Large intestine (tissue), 12 donors: ENCODE measurements at places on chromosomes 4 and X. TPM values are rescaled to one million over a fixed set of nuclear protein-coding genes. Genes with fewer than 3 reads are reported as not detected.
A peak's percentile ranks its signal among the peaks of the same experiment; 100 is the strongest.

DNA sequence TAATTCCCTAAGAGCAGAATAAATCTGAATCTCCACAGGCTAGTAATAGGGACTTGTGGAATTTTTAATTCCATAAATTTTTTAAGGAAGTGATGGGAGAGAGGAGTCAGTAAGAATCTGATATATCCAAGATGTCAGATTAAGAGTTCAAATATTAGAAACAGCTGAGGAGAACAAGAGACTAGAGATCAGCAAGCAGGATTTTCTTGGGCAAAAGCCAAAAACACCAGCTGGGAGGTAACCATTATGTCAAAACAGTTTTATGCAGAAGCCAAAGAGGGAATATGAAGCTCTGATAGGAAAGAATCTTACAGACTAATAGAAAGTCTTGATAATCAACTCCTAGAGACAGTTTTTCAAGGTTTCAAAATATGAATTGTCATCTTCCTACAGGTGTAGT is 72.2 kb upstream of the RBPJ start:
- no peak for DNase-seq

Gene BEX2
- polyA plus RNA-seq = 55.9 TPM

DNA sequence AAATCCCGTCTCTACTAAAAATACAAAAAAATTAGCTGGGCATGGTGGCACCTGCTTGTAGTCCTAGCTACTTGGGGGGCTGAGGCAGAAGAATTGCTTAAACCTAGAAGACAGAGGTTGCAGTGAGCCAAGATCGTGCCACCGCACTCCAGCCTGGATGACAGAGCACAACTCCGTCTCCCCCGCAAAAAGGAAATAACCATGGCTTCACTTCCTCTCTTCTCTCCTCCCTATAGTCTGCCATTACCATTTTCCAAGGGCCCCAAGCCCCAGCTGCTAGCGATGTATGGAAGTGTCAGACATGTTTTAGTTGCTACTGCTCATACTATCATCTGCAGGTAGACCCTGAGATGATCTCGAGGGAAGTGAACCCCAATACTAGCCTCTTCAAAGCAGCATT is 177.3 kb upstream of the FAM9B start:
- no peak for DNase-seq

DNA sequence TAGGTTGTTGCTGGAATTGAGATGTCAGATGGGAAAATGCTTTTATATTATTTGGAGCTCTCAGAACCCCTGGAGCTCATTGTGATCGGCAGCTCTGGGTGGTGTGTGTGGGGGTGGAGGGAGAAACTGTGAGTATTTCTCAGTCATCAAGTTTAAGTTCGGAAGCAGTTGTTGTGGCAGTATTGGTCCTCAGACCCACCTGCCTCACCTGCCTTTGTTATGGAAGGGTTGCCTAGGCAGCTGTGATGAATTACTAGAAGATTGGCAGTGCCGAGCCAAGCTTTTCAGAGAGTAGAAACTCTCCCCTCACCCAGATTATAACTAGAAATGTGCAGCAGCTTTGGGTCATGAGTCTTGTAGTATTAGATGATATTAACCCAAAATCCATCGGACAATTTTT is 9.5 kb downstream of the IGSF1 start:
- no peak for DNase-seq

DNA sequence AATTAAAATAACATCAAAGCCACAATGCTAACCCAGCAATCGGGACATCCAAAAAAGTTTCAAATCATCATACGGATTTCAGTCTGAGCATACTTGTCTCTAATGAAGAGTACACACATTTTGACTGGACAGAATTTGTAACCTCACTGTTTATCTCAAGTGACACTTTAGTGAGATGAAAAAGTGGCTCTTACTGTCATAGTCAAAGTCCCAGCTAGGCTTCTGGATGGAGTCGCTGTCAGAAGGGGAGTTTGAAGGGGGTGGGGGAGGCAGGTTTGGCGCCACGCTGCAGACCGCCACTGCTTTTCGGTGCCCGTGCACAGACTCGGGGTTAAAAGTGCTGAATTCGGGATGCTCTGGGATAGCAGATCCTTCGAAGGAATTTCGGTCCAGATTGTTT is 41.0 kb upstream of the MTNR1A start:
- DNase-seq = no peak

DNA sequence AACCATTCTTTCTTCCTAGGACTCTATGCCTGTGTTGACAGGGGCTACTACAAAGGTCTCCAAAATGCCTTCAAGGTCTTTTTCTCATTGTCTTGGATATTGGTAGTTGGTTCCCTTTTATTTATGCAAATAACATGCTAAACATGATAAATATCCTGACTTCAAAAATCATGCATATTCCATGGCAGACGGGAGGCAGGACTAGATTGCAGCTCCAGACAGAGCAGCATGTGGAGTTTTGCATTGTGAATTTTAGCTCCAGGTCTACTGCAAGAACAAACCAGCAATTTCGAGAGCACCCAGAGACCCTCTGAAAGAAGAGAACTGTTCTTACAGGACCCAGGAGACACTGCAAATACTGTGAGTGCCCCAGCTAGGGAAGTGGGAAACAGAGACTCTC is 254.9 kb downstream of the RCHY1 start:
- DNase-seq = no peak

DNA sequence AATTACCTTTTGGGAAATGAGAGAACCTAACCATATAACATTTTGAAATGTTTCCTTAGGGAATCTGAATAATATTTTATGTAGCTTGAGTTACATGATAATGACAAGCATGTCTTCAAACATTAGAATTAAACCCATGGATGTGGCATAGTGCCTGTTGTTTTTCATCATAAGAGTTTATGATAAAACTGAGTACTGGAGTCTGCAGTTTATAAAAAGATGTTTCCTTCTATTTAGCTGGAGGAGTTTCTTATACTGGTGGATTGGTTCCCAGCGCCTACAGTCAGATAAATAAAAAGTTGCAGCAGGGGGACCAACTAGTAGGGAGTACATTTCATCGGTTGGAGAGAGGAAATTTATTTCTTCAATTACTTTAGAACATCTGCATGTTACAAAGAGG is 70.1 kb upstream of the PCDH18 start:
- DNase-seq = no peak

- DNase-seq = peak; percentile 30
These were observed 1.3 kb upstream of the OTUD5 start for GRCh38 chrX:48958635-48959094.
